ENCODE measurements at places on chromosomes 1 and 21.

DNA sequence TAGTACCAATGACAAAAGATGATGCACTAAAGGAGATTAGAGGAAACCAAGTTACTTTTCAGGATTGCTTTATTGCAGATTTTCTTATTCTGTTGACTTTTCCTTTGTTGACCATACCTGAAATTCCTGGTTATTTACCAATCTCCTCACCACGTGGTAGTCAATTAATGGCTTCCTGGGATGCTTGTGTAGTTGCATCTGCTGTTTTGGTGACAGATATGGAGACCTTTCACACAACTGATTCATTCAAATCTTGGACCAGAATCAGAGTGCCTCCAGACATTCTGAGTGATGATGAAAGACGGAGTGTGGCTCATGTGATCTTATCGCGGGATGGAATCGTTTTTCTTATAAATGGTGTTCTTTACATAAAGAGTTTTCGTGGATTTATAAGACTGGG lies 91.3 kb downstream of the CATSPERE start:
- no peak for DNase-seq

GRCh38 chr1:228803421-228803820 lies 68.1 kb downstream of the RHOU start:
- no peak for DNase-seq

- DNase-seq: no peak
Measured at GRCh38 chr1:228154670-228155571, 5.2 kb downstream of the GJC2 start.

DNA sequence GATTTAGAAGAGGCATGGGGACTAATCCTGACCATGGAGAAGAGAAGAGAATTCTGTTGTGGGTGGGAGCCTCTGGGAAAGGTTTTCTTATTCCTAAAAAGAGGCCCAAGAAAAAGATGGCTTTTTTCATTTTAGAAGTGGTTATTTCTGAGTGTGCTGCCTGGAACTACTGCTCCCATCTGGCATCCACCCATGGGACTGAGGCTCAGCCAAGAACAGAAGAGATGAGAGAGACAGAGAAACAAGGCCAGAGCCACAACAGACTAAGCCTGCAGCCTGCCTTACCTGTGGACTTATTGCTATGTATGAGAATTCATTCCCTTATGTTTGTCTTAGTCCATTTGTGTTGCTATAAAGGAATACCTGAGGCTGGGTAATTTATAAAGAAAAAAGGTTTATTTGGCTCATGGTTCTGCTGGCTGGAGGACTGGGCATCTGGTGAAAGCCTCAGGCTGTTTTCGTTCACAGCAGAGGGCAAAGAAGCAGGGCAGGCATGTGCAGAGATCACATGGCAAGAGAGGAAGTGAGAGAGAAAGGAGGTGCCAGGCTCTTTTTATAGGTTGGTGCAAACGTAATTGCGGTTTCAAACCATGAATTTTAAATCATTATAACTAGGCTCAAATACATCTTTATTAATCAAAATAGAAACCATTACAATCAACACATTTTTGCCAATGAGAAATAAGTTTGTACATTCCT lies 57.5 kb upstream of the PRDM2 start:
- peak; percentile 83 for DNase-seq

DNA sequence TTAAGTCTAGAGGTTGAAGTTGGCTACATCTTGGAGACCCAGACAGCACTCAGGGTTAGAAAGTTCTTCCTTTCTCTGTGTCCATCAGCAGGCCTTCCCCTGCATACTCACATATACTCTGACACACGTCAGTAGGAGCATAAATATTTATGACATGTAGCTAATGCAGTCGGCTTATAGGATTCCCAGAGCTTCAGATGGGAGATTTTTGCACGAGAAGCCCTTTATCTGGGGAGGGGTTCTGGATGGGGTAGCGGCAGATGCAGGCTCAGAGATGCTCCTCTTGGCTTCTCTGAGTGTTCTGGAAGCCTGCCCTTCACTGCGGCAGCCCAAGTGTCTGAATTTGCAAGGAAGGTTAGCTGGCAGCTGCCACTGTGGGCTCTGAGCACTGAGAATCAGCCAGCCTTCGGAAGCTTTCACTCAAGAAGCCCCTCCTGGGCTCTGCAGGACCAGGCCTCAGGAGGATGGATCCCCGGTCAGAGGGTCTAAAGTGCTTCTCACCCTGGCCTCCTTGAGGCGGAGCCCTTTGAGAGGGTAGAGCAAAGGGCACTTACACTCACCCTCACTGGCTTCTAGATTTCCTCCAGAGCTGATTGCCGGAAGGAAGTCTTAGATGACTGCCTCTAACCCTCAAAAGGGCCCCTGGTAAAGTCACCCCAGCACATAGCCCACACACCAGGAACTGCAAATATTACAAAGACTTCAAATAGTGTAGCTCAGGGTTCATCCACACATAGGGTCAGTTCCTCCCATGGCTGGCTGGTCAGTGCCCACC lies 68.1 kb upstream of the NFASC start:
- no peak for DNase-seq

DNA sequence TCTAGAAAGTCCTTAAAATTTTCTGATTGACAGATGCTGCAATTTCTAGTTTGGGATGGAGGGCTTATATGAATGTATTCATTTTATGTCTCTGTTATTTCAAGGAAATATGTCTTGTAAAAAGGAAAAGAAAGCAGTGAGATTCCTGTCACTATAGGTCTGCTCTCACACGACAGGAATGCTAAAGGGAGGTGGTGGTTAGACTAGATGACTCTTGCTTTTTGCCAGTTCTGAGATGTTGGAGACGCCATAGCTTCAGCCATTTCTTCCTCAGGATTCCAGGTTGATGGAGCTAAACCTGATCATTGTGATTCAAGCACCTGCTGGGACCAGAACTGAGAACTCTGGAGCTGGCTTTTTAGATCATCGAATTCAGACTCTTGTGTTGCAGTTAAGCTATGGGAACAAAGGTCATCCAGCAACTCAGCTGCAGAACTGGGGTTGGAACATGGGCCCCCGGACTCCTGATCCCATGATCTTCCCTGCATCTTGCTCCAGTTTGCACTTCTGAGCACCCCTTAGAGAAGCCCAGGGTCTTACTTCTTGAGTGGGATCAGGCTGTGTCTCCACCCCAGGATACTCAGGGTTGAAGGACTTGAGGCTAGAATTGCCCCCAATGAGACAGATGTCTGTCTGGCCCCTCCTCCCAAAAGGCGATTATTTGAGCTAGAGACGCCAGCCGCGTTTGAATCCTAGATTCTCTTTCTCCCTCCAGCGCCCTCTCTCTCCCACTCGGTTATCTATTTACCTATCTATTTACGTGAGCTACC lies 46.7 kb upstream of the FOXO6 start:
- DNase-seq: no peak

DNA sequence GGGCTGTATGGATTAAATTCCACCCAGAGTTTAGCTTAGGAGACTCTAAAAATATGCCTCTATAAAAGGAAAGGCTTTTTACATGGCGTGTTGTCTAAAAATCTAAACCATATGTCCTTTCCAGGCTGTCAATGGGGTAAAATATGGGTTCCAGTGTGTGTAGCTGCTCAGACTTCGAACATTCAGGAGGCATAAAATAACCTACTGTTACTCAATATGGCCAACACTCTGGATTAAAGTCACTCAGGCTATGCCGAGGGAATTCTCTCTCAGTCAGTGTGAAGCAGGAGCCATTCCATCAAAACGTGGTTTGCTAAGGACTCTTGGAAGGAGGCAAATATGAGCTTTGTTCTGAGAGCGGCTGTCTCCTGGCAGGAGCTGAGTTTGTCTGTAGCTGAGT lies 135.3 kb downstream of the RUNX1 start:
- no peak for DNase-seq

GRCh38 chr1:72635719-72636118 lies 353.4 kb upstream of the NEGR1 start:
- no peak for DNase-seq

- no peak for DNase-seq
Measured at GRCh38 chr1:20086800-20087199, 16.8 kb downstream of the PLA2G5 start.

GRCh38 chr1:202649553-202650392 lies 60.5 kb downstream of the SYT2 start:
- no peak for DNase-seq

GRCh38 chr1:171455967-171456366 lies 29.4 kb upstream of the PRRC2C start:
- DNase-seq: no peak

DNA sequence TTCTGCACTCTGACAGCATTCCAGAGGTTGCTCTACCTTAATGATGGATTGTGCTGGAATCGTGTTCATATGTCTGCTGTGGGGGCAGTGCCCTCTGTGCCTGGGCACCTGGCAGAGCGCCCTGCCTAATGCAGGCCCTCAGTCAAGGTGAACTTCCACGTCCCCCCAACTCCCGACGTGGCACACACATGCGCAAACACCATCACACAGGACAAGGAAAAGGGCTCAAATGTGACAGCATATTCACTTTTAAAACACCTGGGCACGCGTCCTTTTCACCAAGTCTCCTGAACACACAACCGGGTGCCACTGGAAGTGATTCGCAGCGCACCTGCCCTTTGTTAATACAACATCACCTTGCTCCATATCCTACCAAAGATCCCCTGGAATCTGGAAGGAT lies 11.7 kb downstream of the TPRG1L start:
- no peak for DNase-seq

DNA sequence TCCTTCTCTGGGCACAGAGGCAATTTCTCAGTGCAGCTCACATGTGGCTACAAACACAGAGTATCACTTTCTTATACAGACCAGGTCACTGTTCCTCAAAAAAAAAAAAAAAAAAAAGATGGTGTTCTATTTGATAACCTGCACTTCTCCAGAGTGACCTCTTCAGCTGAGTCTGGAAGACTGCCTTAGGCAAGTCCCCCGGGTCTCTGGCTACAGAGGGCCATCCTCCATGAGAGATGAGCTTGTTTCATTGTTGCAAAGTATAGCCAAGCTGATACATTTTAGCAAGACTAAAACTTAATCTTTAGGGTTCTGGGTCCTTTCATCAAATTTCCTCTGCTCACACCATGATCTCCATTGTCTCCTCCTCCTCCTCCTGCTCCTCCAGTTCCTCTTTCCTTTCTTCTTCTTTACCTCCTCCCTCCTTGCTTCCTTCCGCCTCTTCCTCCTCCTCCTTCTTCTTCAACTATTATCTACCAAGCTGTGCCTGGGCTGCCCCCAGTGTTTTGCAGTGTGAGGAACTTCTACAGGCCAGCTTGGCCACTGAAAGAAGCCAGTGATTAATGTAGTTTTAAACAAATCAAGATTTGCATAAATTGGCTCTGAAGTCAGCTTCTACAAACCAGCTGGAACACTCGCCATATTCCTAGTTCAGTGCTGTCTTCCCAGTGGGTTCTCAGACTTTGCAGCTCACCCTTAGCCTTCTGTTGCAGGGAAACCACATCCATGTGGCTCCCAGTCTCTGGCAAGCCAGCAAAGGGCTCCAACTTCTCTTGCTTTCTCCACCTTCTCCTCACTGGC lies 139.4 kb downstream of the RUNX1 start:
- no peak for DNase-seq

DNA sequence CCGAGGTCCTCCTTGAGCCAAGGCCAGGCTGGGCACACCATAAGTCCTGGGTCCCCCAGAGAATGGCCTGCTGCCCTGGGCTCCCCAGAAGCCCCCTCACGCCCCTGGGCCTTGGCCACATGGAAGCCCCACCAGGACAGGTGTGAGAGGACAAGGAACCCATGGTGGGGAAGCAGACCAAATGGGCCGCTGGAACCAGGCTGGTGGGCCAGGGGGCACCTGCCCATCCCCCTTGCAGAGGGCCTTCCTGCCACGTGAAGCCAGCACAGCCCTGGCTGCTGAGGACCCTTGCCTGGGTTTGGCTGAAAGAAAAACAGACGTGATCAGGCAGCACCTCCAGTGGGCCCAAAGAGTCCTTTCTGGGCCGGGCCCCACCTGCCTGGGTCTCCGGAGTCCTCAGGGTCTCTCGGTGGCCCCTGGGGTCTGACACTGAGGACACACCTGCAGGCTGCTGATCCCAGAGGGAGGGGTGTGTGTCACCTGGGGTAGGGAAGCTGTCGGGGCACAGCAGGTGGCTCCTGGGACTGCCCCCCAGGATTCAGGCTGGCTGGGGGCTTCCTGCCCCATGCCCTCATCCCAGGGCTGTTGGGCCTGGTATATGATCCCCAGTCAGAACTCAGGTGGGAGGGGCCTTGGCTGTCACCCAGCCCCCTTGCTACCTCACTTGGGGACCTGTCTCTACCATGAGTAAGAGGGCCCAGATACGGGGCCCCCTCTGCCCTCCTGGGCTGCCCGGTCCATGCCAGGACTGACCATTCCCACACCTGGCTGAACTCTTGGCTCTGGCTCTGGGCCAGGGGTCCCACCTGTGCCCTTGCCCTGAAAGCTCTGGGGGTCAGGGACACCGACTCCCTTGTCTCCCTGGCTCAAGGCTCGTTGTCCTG lies 3.3 kb upstream of the SMYD3 start:
- DNase-seq: no peak

DNA sequence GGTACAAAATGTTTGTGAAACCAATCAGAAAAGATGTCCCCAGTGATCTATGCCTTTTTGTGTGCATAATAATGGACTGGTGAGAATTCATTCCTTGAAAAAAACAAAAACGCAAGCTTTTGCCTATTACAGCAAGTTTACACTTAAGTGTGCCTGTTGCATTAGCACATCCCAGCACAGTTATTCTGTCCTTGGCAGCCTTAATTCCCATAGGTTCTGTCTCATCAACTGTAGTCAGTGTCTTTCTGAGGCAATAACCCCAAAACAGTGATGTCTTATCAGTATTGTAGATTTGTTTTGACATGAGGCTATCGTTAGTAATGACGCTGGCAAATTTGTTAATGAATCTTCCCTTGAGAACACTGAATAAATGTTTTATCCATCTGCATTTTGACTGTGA lies 109.9 kb upstream of the KCTD3 start:
- no peak for DNase-seq

- no peak for DNase-seq
Measured at GRCh38 chr1:29395736-29396437, 159.6 kb downstream of the PTPRU start.

- no peak for DNase-seq
Measured at GRCh38 chr1:100362821-100363466, 10.6 kb downstream of the CDC14A start.

DNA sequence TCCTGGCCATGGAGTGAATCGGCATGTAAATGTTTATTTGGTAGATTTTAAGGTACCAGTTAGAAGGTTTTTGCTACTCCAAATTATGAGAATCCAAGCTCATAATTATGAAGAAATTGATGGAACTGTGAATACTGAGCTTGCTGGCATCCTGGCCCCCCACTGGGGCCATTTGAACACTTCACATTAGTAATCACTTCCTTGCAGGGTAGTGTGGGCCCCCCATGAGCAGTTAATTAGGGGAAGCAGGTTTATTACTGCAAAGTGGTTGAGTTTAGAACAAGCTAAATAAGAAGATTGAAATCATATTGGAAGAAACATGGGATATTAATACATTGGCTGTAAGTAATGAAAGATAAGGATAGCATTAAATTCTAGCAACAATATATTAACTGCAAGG lies 86.7 kb downstream of the S1PR1 start:
- DNase-seq: no peak

DNA sequence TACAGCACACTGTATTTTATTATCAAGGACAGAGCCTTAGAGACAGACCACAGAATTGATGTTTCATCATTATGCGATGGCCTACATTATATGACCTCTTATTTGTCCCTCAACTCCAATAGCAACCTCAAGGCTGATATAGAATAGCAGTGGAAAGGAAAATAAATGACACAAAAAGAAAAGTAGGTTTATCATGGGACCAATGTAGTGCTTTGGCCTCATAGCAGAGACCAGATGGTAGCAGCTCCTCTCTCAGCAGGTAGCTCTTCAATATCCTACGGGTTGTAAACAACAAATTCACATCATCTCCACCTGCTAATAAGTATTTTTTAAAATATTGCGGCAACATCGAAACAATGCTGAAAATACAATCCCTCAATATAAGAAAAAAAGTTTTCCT lies 25.2 kb downstream of the ANP32E start:
- DNase-seq: peak; percentile 63

GRCh38 chr21:18550361-18550760 lies 146.8 kb upstream of the TMPRSS15 start:
- DNase-seq: no peak

Data from cerebellar nuclear complex (tissue), 1 donor.